ENCODE measurements at places on chromosomes 5 and 9. TPM values are rescaled to one million over a fixed set of nuclear protein-coding genes. Genes with fewer than 3 reads are reported as not detected.

MEIKIN gene
- total RNA-seq: 1.2 TPM

TMEM174 gene
- total RNA-seq: not detected

SH3PXD2B gene
- total RNA-seq: 43.3 TPM

FOXI1 gene
- not detected for total RNA-seq

PDE8B gene
- 25.5 TPM for total RNA-seq

- no peak for DNase-seq
Measured at GRCh38 chr5:160339406-160340130, 27.2 kb upstream of the CCNJL start.

DNA sequence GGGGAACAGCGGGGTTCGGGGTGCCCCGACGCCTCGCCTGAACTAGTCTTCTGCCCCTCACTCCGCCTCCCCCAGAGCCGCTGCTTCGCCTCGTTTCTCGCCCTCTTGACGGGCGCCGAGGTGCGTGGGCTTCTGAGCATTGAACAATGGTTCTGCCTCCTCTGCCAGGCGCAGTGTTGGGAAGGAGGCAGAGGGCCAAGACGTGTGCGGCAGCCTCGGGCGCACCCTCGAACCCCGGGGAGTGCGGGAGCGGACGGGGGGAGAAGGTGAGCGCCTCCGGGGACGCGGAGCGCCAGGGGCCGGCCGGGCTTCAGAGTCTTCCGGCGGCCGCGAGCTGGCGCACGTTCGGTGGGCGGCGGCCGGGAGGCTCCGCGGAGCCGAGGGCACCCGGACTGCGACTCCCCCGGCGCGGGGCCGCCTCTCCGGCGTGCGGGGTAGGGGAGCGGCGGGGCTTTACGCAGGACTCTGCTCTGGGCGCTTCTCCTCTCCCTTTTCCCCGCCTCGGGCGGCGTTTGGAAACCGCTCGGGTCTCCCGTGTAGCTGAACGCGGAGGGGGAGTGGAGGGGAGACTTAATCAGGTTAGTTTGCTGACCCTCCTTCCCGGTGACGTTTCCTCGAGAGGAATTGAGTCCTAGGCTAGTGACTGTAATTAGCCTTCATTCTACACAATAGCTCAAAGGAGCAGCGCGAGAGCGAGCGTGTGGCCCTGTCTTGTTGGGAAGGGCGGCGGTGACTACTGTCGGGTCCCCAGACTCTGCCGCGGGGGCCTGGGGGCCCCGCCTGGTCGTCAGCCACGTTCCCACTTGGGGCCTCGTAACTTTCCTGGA is 1.1 kb downstream of the VLDLR start:
- peak; percentile 81 for DNase-seq
